ENCODE measurements at places on chromosomes 16 and 17.

GRCh38 chr16:84995663-84996062 is 15.7 kb downstream of the ZDHHC7 start:
- no peak for DNase-seq

DNA sequence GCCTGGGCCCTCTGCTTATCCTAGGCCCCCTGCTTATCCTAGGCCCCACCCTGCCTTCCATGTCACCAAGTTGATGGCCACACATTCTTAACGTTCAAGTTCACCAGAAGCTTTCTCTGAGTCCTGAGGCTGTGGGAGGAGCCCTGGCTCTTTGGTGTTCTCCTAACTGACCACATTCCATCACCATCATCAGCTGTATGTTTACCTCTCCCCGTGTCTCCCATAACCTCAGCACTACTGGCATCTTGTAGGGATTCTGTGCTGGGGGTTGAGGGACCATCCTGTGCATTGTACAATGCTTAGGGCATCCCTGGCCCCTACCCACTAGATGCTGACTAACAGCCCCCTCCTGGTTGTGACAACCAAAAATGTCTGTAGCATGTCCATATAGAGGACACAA is 99.3 kb downstream of the NDE1 start:
- DNase-seq: no peak

DNA sequence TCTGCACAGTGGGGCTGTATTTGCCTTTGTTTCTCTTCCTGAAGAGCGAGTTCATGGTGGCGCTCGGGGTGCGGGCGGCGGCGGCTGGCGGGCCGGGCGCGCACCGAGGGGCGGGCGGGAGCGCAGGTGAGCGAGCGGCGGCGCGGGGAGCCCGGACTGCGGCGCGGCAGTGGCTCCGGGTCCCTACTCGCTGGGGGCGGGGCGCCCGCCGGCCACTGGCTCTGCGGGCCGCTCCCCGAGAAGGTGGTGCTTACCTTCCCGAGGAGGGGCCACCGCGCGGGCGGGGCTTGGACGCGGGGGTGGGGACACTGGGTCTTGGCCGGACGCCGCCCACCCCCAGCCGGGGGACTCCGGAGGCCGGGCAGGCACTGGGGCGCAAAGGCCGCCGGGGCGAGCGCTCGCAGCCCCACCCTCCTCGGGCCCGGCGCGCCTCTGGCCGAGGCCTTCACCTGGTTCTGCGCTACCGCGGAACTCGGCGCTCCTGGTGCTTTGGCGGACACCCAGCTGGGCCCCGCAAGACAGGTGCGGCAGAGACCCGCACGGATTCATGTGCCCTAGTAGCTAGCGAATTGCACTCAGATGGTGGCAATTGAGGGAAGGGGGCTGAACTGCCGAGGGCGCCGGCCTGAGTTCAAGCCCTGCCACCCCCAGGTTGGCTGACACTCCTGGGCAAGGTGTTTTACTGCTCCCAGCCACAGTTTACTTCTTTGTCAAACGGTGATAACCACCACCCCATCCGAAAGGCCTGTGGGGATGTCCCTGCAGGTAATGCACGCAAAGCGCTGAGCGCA is at the start of gene PPL:
PPL (minus strand) TSS at position 158 of the 791 bp plus-strand sequence; CDS start at position 55, 103 bp downstream.
- DNase-seq: no peak

- no peak for DNase-seq
Measured at GRCh38 chr16:50260206-50261159, 5.9 kb upstream of the ADCY7 start.

DNA sequence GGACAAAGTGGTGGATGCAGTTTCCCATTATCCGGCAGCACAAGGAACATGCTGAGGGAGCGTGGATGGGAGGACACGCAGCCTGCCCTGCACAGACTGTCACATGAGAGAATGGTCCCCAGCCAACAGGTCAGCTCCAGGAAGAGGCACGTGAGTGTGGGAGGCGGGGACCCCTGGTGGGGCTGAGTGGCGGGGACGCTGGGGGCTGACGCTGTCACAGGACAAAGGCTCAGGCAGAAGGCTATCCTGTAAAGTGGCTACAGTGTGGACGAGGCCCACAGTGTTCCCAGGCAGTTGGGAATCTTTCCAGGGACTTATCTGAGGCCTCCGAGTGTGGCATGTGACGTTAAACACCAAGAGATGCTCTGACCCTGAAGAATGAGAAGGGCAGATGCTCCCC is 30.4 kb downstream of the MBTPS1 start:
- DNase-seq: no peak

All from stimulated activated CD8-positive, alpha-beta memory T cell treated with anti-CD3 and anti-CD28 coated beads, Interleukin-4, amount 100 ng/mL, for 1 hour (primary cell).